ENCODE measurements at places on chromosomes 3 and 15. TPM values are rescaled to one million over a fixed set of nuclear protein-coding genes. Genes with fewer than 3 reads are reported as not detected.
A peak's percentile ranks its signal among the peaks of the same experiment; 100 is the strongest.

TRH gene
- not detected for total RNA-seq

P2RY14 gene
- total RNA-seq, result 1.6 TPM

NOP10 gene
- 96.9 TPM for total RNA-seq

WDR48 gene
- 24.5 TPM for total RNA-seq

PPP1R2 gene
- total RNA-seq, result 53.6 TPM

CLN6 gene
- 8.5 TPM for total RNA-seq

GOLGA6L7 gene
- not detected for total RNA-seq

HGD gene
- total RNA-seq, result 0.73 TPM

GOLGA6B gene
- not detected for total RNA-seq

ISLR gene
- 16.2 TPM for total RNA-seq

ZWILCH gene
- 3.7 TPM for total RNA-seq

DNA sequence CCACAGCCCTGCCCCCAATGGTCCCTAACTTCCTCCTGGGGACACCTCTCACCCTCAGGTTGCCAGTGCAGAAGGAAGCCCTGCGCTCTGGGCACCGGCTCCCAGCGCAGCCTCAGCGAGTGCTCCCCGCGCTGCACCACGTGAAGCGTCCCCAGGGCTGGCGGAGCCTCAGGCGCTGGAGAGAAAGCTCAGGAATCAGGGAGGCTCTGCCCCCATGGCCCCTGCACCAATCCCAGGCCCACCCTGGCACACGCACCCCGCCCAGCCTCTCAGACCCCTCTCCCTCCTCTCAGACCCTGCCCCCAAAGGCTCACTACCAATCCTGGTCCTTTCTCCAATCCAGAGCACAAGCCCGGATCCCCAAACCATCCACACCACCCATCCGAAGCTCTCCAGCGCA, 6.9 kb downstream of the COL7A1 start:
- DNase-seq, result no peak

DNA sequence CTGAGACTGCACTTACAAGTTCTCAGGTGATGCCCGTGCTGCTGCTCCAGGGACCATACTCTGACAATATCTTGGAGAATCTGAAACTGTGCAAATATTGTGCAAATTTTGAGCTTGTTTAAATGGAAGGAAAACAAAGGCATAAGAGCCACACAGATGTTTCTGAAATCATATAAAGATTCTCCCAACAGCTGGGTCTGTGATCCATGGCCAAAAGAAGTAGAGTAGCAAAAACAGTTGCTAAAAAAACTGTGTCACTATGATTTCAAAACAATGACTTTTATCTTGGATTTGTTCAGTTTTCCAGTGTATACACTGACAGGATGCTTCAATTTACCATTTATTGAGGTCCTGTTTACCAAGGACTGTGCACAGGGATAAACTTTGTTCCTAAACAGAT, 25.3 kb downstream of the NPTN start:
- no peak for DNase-seq

DNA sequence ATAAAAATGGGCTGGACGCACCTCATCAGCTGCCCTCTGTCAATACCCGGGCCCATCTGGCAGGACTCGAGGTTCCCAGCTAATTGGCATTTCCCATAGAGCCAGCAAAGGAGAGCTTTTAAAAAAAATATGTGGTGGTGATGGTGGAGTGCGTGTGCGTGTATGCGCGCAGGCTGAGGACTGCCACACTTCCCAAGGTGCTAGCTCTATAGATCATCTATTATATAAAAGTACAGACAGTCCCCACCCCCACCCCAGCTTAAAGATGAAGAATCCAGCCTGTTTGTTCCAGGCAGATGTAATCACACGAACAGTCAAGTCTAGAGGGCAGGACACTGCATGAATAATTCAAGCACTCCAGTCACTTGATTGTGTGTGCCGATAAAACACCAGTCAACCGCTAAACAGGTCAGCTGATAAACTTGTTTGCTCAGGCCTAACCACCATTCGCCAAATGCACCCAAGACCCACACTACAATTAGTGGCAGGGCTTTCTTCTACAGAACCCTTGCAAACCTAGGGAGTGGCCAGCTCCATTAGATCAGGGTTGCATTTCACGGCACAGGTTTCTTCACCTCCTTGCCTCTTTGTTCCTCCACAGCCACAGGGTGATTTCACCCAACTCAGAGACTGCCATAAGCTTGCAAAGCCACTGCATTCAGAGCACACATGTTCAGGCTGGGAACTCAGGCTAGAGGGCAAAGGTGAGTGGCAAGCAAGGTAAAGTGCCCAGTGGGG, 5.8 kb downstream of the TLE3 start:
- DNase-seq, result peak; percentile 27

DNA sequence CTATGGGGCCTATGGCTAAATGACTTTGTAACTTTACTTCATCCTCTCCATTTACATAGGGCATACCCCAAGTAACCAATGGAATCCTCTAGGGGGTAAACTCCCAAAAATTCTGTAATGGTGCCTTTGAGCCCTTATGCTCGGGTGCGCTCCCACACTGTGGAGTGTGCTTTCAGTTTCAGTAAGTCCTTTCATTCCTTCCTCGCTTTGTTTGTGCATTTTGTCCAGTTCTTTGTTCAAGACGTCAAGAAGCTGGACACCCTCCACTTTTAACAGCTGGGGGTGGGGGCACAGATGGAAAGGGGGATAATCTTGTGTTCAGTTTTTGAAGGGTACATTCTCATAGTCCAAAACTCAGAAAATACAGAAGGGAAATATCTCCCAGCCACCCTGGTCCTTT, 84.4 kb upstream of the C2CD4B start:
- DNase-seq, result no peak

GRCh38 chr3:35777563-35778554, 138.5 kb downstream of the ARPP21 start:
- DNase-seq, result no peak

DNA sequence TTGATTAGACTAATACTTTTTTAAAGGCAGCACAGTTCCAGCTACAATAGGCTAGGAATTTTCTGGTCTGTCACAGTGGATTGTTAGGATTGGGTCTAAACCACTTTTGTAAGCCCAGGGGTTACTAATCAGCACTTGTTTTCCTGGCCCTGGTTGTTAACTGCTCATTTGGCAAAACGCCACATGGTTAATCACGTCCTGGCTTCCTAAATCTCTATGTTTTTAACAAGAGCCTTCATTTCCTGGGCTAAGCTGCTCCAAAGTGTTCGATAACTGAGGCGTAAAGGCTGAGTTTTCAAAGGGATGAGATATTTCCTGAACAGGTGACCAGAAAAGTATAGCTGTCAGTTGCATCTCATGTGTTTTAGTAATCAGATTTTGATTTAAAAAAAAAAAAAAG, 38.9 kb upstream of the CLRN1 start:
- no peak for DNase-seq

GRCh38 chr3:176951586-176952292, 245.5 kb downstream of the TBL1XR1 start:
- no peak for DNase-seq

GRCh38 chr15:90553248-90553745, 23.6 kb downstream of the CRTC3 start:
- DNase-seq, result no peak

GRCh38 chr3:85691196-85691595, 732.4 kb downstream of the CADM2 start:
- DNase-seq, result no peak

DNA sequence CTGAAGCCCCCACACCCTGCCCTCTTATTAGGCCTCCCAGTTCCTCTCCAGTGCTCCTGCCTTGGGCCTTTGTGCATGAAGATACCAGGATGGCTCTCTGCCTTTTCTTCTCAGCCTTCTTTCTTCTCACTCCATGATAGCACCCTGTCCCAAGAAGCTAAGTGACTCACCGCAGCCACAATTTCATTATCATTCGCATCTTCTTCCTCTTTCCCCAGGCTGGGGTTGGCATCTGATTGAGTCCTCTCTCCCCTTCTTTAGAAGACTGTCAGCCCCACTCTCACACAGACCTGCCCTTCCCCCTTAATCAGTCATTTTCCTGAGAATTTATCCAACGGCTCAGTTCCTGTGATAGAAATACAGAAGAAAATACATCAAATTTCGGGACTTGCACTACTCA, 102.0 kb downstream of the STAC start:
- DNase-seq, result no peak

DNA sequence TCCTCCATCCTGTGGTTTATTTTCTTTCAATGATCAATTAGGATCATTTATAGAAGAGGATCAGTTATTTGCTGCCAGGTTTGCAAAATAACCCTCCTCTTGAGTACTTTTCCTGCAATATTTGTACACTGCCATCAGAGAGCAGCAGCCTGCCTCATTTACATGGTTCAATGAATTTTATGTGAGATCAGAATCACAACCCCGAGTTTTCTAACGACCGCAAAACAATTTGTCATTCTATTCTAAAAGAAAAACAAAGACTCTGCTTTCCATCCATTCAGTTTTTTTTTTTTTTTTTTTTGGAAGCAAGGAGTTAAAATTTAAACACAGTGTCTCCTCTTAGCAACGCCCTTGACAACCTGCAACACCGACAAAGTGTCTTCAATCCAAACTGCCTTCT, 146.9 kb downstream of the RAB11A start:
- DNase-seq, result no peak

DNA sequence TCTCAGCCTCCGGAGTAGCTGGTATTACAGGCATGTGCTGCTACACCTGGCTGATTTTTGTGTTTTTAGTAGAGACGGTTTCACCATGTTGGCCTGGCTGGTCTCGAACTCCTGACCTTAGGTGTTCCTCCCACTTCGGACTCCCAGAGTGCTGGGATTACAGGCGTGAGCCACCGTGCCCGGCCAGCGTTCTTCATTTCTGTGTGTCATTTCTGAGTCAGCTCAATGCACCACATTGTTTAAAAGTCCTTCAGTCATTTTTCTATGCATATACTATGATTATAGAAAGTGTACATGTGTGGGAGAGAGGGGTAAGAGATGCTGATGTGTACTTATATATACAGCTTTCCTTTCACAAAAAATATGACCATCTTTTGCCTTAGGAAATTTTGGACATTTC, 2.1 kb downstream of the QTRT2 start:
- DNase-seq, result no peak

DNA sequence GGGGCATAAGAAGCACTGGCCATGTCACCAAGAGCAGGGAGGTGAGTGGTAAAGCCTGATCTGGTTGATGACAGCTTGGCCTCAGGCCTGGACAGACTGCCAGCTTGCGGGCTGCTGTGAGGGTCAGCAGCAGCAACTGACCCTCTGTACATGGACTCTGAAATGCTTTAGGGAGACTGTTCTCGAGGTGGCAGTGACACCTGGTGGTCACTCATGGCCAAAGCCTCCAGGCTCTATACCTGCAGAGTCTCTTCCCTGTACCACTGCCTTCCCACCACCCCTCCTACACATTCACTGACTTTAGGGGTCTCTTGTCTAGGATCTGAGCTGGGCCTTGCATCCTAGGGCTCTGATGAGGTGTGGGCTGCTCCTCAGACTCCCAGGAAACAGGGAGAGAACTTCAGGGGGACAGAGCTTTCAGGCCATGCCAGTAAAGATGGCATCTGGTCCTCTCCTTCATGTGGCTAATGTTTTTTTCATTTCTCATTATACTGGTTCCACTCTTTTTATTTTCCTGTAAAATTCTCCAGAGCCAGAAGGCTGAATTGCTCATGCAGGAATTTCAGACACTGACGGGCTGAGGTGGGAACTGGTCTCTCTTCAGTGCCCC, 17.2 kb upstream of the TIMP4 start:
- peak; percentile 84 for DNase-seq

DNA sequence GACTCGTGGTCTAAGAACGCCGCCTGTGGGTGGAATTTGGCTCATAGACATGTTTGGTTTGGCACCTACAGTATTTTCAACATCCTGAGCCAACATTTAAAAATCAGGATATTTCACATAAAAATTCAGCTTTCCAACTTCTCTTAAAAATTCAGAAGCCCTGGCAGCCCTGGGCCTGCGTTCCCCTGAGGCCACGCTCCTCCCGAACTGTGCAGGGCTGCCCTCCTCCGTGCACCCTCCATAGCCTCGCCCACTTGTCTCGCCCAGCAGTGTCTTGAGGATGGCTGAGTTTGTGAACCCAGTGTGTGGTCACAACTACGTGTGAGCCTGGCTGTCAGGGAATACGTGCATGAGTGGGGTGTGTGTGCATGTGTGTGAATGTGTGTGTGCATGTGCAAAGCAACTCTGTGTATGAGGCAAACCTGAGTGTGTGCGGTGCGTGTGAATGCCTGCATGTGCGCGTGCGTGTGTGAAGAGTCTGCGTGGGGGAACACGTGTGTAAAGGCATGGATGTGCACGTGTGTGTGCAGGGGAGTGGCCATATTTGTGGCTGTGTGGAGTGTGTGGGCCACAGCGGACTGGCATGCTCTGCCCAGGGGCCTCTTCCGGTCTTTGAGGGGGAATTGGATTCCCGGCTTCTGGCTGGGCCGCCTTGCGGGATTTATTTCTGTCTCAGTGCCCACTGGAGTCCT, 30.9 kb downstream of the PTH1R start:
- DNase-seq, result peak; percentile 44

GRCh38 chr3:48672522-48672921, 9.8 kb upstream of the CELSR3 start:
- DNase-seq, result no peak

- no peak for DNase-seq
These were observed 70.9 kb upstream of the RGMA start for GRCh38 chr15:93159930-93160329.

DNA sequence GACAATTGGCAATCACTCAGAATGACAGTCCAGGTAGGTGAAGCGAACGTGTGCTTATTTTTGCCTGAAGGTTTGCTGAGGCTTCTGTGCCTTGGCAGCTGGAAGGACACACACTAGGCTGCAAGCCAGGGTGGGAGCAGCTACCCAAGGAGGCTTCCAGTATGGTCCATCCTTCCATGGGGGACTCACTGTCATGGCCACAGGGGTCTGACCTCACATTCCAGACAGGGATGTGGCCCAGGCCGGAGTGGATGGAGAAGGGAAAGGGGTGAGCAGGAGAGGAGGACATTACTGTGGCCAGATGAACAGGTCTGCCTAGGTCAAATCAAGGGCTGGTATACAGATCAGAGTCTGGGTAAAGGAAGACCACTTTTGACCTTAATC, 247.7 kb downstream of the ADAMTS17 start:
- no peak for DNase-seq

DNA sequence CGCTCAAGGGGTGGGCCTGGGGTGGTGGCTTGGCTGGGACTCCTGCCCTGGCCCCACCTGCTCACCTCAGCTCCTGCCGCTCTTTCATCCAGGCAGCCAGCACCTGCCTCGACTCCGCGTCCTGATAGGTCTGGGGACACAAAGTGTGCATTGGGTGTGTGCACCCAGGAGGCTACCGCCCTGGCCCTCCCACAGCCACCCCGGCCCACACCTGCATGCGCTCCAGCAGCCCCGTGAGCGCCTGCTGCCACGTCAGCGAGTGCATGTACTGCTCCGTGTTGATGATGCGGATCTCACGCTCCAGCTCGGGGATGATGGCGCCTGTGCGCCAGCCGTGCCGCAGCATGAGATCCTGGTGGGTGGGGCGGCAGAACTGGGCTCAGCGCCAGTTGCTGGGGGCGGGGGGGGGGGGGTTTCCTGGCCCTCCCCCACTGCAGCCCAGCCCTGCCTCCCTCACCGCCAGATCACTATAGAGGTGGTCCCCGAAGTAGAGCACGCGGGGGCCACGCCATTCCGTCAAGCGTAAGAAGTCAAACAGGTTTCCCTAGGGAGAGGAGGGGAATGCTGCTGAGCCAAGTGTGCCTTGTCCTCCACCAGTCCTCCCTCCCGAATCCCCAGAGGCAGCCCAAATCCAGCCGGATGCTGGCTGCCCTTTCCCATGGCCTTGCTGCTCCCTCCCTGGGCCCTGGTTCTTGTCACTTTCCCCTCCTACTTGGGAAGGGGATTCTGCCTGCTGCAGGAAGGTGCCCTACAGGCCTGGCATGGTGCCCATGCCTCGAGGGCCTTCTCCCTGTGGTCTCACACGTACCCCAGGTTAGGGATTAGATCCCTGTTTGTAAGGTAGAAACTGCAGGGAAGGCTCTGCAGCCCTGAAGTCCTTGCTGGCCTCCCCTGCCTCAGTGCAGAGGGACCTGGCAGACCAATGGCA, 8.6 kb downstream of the NT5DC2 start:
- peak; percentile 86 for DNase-seq
